ENCODE measurements at places on chromosomes 7 and 10.

GRCh38 chr7:123789206-123789784 is 40.5 kb upstream of the WASL start:
- DNase-seq, result no peak

- no peak for DNase-seq
Observed at GRCh38 chr10:23051278-23051677, 44.1 kb upstream of the MSRB2 start.

GRCh38 chr10:104330168-104331110 is 7.8 kb downstream of the ITPRIP start:
- peak; percentile 96 for DNase-seq

DNA sequence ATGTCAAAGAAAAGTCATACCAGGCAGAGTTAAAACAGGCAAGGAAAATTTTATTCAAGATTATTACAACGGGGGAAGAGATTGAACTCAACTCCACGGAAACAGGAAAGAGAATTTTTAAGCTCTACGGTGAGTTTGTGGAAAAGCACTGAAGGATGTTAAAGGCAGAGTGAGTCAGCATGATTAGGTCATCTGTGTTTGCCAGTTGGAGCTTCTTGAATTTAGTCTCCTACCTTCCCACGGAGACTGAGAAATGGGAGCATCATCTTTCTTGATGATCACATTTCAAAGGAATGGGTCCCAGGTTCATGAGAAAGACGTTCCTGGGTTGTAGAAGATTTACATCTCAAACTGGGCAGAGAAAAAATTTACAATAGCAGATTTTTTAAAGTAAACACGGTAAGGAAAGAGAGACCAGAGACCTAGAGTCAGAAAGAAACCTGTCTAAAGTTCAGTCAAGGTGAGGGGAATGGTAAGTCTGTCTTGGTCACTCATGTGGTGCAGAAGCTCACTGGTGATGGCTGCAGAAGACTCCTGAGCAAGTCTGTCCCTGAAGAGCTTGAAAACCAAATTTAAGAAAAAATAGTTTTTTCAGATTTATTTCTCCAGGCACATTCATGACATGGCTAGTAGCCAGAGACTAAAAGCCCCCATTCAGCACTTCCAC is 516.9 kb upstream of the LRRN3 start:
- DNase-seq, result peak; percentile 88

DNA sequence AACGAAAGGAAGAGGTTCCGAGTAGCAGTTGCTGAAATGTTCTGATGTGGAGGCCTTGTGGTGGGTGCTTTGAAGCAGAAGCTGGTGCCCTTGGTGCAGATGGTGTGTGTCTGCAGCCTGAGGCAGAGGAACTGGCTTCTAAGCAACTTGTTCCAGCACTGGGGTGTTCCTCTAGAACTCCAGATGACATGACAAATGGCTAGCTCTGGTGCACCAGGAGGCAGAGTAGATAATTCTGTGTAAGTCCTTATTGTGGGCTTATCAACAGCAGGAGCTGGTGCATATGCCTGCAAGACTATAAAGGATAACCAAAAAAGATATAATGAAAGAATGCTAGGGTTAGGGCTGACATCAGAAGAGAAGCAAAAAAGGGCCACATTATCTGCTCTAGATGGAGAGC is 76.5 kb downstream of the ARL5B start:
- DNase-seq, result no peak

DNA sequence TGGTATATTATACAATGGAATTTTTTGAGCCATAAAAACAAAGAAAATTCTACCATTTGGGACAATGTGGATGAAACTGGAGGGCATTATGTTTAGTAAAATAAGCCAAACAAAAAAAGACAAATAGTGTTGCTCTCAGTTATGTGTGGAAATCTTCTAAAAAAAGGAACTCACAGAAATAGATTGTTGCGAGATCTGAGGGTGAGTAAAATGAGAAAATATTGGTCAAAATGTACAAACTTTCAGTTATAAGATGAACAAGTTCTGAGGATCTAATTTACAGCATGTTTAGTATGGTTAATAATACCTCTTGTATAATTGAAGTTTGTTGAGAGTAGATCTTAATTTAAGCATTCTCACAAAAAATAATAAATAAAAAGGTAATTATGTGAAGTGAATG is 291.2 kb downstream of the KIF20B start:
- no peak for DNase-seq

DNA sequence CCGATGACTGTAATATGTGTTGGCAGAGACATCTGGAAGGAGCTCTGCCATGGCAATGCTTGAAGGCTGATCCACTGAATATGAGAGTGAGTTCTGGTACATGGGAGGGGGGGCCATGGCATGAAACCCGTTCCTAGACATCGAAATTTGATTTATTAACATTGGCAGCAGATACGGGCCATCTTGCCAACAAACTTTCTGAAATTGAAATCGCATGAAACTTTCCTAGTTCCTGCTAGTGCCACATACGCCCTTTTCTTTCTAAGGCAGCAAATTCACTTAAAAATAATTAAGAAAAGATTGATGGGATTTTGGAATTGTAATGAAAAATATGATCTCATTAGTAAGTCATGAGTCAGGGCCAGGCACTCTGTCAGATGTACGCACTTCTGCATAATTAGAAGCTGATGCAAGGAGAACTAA is 91.8 kb upstream of the KMT2C start:
- DNase-seq, result no peak

- DNase-seq, result no peak
Observed at GRCh38 chr7:142871260-142872105, 14.1 kb downstream of the TRPV6 start.

- DNase-seq, result no peak
Observed at GRCh38 chr10:128701381-128701780, 575.2 kb upstream of the MKI67 start.

- DNase-seq, result peak; percentile 22
Observed at GRCh38 chr7:129437190-129437589, 3.0 kb downstream of the STRIP2 start.

- peak; percentile 75 for DNase-seq
Observed at GRCh38 chr10:116849248-116850057, at the start of gene ENO4. ENO4 (plus strand) TSS chr10:116849499; CDS start chr10:116849567, 68 bp downstream.

GRCh38 chr10:67667035-67667425 is 29.0 kb downstream of the CTNNA3 start:
- no peak for DNase-seq

- no peak for DNase-seq
Observed at GRCh38 chr10:49572594-49573114, 33.7 kb upstream of the ERCC6 start.

DNA sequence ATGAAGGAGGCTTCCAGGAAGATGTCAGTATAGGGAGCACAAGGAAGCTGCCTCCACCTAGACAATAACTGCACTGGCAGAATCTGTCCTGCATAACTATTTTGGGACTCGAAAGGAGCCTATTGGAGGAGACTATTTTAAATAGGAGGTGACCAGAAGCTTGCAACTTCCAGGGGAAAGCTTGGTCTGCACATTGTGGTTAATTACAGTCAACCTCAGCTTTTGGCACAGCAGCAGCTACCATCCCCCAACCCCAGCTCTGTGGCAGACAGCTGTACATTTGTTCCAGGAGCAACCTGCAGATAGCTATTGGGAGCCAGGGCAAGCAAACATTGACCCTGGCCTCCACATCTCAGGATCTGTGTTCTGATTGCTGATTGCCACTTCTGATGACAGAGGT is 46.3 kb upstream of the NANOS1 start:
- DNase-seq, result peak; percentile 40

GRCh38 chr10:120456626-120457430 is at the start of gene PLPP4:
PLPP4 (plus strand) TSS chr10:120457227; CDS start chr10:120457306, 79 bp downstream.
- DNase-seq, result peak; percentile 60

- no peak for DNase-seq
Observed at GRCh38 chr10:80167471-80168161, 35.1 kb downstream of the PLAC9 start.

DNA sequence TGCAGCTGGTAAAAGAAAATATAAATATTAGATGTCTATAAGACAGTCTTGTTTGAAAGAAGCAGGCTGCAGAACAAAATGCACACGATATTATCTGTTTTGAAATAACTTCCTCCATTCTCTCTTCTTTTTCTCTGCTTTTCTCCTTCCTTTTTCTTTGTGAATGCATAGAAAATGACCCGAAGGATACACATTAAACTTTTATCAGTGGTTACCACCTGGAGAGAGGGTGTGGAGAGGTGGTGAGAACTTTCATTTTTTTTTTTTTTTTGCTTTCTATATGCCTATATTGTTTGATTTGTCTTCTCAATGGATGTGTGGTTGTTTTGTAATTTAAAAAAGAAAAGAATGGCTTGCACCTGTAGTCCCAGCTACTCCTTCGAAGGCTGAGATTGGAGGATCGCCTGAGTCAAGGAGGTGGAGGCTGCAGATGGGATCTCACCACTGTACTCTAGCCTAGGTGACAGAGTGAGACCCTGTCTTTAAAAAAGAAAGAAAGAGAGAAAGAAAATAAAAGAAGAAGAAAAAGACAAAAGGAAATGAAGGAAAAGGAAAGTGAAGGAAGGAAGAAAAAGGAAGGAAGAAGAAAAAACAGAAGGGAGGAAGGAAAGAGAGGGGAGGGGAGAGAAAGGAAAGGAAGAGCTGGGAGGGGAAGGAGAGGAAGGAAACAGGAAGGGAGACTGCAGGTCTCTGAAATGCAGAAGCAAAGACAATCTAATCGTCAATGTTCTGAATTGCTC is 64.4 kb downstream of the SAMD9 start:
- DNase-seq, result no peak

DNA sequence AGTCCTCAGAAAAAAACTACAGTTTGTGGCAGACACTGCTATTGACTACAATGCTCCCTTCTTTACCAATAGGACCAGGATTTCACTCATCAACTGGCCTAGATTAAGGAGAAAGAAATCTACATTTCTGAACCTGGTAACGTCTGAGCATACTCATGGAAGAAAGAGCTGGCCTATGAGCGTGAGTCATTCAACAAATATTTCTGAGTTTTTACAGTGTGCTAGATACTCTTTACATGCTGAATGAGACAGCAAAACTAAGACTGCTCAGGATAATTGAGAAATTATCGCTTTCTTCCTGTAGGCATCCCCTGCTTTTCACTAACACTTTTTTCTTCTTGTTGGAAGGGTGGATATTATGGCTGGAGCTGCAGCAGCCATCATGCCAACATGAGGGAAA is 609.7 kb downstream of the TNS3 start:
- peak; percentile 87 for DNase-seq

DNA sequence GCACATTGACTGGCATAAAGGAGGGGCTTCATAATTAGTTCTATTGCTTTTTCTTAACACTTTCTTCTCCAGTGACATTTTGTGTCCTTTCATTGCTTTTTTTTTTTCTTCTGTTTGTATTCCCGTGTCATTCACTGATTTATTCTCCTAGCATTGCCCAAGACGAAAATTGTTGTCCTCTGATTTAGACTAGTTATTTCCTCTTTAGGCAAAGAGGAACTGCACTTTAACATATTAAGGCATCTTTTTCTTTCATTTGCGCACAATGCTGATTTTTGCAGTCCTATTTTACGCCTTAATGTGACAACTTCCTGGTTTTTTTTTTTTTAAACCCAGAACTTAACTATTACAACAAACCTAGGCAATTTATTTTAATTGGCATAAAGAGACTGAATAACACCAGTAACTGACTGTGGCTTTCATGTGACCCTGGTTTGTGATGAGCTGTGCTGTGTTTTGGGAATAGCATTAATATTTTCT is 39.7 kb downstream of the ARID5B start:
- no peak for DNase-seq

DNA sequence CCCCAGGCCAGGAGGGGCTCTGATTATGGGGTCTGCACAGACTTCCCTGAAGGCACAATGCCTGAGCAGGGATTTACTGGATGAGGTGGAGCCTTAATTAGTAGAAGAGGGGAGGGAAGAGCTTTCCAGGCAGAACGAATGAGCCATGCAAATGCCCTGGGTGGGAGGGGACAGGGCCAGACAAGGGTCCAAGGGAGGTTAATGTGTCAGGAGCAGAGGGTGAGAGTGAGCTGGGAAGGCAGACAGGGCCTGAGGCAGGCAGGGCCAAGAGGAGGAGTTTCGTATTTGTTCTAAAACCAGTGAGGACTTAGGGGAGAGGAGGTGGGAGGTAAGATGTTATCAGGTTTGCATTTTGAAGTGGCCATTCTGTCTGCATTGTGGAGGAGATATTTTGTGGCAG is 65.3 kb downstream of the NPY start:
- no peak for DNase-seq

GRCh38 chr10:128286762-128287500 is 160.7 kb upstream of the MKI67 start:
- DNase-seq, result no peak

DNA sequence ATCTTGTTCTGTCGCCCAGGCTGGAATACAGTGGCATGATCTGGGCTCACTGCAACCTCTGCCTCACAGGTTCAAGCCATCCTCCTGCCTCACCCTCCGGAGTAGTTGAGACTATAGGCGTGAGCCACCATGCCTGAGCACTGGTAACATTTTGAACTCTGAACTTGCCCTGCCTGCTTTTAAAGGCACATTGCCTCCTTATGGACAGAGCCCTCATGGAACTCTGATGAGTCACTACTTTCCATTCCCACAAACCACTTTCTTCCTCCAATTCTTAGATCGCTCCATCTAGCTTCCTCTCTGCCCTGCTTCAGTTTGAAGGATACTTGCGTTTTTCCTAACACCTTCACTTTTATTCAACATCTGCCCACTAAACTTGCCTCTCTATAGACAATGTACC is 38.1 kb downstream of the PRPS1L1 start:
- DNase-seq, result peak; percentile 55

GRCh38 chr10:93999401-93999851 is 5.7 kb downstream of the PLCE1 start:
- peak; percentile 40 for DNase-seq

DNA sequence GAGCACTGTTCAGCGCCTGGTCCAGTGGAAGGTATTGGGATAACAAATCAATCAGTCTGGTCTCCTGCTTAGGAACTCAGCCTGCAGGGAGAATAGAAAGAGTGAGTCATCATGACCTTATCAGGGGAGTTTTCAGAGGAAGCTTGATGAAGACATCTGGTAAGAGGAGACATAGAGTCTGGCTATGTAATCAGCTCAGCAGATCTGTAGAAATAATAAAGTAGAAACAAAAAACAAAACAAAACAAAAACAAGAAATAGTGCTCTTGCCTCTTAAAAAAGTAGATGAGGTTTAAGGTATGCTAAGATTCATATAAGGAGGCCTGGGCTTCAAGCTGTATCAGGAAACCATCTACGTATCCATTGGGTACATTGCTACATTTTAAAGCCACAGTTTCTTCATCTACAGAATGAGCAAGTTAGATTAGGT is 14.4 kb downstream of the TAS2R41 start:
- peak; percentile 97 for DNase-seq

DNA sequence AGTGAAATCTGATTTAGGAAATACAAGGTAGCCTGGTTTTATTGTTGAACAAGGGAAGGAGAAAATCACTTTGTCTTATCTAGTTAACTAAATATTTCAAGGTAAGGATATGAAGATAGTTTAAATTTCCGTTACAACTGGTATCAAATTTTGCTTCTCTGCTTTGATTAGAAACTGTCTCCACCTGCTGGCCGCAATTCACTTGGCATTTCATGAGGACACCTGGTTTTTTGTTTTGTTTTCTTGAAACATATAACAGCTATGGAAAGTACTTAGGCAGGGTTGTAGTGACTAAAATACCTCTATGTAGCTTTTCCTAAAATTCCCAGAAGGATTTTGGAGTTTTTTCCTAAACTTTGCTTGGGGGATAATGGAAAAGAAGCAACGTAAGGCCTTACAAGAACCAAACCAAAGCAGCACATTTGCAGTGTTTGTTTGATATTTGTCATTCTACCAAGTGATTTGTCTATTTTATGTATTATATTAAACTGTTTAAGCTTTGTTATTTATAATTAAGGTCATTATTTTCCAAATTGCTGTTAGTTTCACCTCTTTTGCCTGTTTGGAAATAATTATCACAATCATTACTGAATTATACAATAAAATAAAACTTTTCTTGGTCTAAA is 73.6 kb downstream of the AHCYL2 start:
- DNase-seq, result peak; percentile 37
